ENCODE measurements at places on chromosomes 16 and 17.

GRCh38 chr17:700504-701094, 14.0 kb downstream of the VPS53 start:
- DNase-seq, result no peak

DNA sequence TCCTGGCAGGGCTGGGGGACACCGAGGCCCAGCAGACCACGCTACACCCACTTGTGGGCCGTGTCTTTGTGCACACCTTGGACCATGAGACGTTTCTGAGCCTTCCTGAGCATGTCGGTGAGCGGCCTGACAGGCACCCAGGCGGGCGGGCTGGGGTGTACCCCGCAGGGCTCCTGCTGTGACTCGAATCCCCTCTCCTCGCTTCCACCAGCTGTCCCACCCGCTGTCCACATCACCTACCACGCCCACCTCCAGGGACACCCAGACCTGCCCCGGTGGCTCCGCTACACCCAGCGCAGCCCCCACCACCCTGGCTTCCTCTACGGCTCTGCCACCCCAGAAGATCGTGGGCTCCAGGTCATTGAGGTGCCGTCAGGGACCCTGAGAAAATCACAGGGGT, 1.6 kb downstream of the SGCA start:
- no peak for DNase-seq

GRCh38 chr17:66976781-66977201, 12.3 kb downstream of the CACNG4 start:
- no peak for DNase-seq

GRCh38 chr16:52293204-52293603, 253.7 kb downstream of the TOX3 start:
- no peak for DNase-seq

Measured in stimulated activated CD8-positive, alpha-beta memory T cell treated with anti-CD3 and anti-CD28 coated beads, Interleukin-15, amount 100 ng/mL, for 24 hours (primary cell).